ENCODE measurements at places on chromosomes 7 and 10.

GRCh38 chr10:131127610-131128009, 183.9 kb downstream of the TCERG1L start:
- DNase-seq: no peak

- no peak for DNase-seq
Observed at GRCh38 chr10:75397496-75398199, 3.9 kb downstream of the ZNF503 start.

DNA sequence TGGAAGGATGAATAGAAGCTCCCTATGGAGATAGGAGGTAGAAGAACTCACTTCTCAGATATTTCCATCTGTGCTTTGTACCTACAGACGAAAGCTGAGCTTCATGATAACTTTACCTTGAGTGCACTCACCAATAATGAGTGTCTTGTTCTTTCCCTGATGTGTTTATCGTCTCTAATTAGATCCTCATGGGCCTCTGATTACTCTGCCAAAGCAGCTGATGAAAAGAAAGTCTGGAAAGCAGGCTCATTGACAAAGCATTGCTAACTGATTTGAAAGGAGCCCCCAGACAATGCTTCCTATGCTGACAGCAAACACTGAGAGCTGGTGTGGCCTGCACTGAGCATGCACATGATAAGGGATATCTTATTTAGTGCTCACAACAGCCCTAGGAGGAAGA, 183.9 kb upstream of the GHITM start:
- DNase-seq: no peak

GRCh38 chr10:46549171-46550075, 7.0 kb downstream of the GPRIN2 start:
- no peak for DNase-seq

DNA sequence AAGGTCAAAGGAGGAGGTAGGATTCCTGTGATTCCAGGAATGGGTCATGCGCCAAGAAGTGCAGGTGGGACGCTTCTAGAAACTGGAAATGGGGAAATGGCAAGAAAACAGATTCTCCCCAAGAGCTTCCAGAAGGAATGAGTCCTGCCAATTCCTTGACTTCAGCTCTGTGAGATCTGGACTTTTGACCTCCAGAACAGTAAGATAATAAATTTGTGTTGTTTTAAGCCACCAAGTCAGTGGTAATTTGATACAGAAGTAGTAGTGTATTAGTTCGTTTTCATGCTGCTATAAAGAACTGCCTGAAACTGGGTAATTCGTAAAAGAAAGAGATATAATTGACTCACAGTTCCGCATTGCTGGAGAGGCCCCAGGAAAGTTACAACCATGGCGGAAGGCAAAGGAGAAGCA, 178.6 kb upstream of the GALNT17 start:
- DNase-seq: no peak

- DNase-seq: no peak
Observed at GRCh38 chr7:69504733-69505420, 93.4 kb upstream of the AUTS2 start.

GRCh38 chr10:21279217-21279575, 246.3 kb downstream of the SKIDA1 start:
- DNase-seq: no peak

DNA sequence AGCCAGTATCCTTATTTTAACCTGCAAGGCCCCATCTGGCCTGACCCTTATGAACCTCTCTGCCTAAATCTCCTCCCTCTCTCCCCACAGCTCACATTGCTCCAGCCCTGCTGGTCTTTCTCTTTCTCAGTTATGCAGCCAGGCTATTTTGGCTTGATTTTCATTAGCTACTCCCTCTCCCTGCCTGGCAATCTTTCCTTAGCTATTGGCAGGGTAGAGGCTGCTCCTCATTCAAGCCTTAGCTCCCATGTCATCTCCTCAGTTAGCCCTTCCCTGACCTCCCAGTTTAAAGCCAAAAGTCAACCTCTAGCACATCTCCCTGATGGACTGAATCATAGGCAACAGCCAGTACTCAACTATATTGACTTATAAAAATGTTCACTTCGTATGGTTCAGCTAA, 214.4 kb upstream of the CELF2 start:
- DNase-seq: no peak

GRCh38 chr7:91267171-91267955, 3.1 kb downstream of the FZD1 start:
- no peak for DNase-seq

DNA sequence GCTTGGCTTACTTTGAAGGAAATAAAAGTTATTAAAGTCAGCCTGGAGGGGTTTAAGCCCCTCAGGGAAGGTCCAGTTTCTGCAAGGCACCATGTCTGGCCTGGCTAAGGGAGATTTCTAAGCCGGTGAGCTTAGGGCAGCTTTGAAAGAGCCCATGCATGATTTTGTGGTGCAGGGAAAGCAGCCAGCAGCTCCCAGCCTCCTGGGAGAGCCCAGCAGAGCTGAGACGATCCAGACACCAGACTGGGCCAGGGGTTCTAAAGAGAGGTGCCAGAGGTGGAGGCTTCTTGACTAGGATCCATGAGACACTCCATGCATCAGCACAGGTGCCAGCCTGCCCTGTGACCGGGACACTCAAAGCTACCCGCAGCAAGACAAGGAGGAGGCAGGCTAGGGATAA, 59.6 kb upstream of the MKX start:
- DNase-seq: no peak

DNA sequence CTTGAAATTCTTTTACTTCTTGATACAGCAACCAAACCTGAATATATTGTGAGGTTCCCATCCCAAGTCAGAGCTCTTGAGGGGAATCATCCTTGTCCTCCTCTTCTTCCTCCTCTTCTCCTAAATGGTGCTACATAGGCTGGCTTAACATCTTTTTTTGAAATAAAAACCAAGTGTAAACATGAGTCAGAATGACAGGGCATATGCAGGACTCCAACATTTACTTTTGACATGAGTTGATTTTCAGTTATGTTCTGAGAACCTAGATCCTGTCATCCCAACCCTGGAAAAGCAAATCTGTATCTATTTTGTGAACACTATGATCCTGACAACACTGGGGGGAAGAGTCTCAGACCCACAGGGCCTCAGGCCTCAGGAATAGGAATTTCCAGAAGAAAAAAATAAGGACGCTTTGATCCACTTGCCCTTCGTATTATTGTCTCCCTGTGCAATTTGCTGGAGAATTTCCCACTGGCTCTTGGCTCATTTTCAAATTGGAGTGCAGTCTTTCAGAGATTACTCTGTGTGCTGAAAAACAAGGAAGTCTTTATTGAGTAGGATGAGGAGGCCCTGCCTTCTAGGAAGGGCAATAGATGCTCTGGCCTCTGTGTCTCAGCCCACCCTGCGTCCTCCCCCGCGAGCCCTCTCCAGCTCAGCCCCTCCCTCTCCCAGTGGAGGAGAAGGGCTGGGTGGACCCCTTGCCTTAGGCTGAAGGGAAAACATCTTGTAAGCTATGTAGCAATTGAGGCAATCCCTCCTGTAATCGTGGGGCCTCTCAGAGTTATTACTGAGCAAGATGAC, 121.6 kb downstream of the CREB5 start:
- DNase-seq: no peak

GRCh38 chr10:14010769-14011574, 319.8 kb downstream of the FRMD4A start:
- DNase-seq: no peak

GRCh38 chr7:157541295-157542067, 204.7 kb downstream of the DNAJB6 start:
- DNase-seq: no peak

GRCh38 chr10:125116041-125116649, 44.2 kb downstream of the CTBP2 start:
- no peak for DNase-seq

- DNase-seq: no peak
Observed at GRCh38 chr7:12640299-12641096, 46.9 kb upstream of the ARL4A start.

DNA sequence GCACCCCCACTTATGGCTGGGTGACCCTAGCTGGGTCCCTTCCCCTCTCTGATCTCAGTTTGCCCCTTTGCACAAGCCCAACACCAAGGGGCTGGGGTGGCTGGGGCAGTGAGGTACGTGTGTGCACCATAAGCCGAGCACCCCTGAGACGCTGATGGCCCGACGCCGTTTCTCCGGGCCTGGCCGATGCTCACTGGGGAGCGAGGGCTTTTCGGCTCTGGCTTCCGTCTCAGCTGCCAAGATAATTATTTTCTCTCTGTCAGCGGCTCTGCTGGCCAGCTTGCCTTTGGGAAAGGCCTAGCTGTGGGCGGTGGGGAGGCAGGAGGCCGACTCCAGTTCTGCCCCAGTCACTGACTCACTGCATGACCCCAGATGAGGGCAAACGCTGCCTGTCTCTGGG, 91.0 kb downstream of the ZMIZ1 start:
- no peak for DNase-seq

DNA sequence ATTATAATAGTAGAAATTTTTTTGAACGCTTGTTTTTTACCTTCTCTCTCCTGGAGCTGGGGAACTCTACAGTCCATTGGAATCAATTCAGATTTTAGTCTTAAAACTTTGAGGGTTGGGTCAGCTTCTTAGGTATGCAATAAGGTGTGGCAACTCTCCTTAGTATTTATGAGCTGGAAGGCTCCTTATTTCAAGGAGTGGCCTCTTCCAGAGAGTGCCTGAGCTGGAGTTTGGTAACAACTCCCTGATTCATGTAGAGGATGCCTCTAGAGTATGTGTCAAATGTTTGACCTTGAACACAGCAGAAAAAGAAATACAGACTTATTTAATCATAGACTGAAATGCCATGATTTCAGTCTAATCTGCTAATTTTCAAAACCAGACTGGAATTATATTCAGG, 11.1 kb downstream of the CDK14 start:
- no peak for DNase-seq

- DNase-seq: no peak
Observed at GRCh38 chr7:96707901-96708774, 1.5 kb downstream of the SEM1 start.

DNA sequence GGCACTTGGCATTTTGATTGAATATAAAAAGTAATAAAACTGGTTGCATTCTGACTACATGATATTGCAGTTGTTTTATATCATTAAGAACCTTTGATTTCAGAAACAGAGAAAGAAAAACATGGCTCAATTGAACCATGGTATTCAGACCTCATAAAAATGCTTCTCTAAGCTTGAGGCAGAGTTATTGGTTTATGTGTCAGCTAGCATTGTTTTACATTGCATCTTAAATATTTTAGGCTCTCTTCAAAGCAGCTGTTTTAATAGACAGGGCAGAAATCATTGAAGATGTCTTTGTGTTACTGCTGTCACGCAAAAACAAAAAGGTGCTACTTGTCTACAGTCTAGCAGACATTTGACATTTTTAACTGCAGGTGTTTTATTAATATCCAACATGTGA, 299.2 kb downstream of the EXOC4 start:
- DNase-seq: no peak

DNA sequence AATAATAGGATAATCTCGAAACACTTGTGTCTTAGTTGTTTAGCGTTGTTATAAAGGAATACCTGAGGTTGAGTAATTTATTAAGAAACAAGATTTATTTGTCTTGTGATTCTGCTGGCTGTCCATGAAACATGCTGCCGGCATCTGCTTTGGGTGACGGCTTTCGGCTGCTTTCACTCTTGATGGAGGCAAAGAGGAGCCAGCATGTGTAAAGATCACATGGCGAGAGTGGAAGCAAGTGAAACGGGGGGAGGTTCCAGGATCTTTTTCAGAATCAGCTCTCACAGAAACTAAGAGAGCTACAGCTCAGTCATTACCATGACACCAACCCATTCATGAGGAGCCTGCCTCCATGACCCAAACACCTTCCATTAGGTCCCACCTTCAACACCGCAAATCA, 402.8 kb downstream of the CDC14C start:
- no peak for DNase-seq

DNA sequence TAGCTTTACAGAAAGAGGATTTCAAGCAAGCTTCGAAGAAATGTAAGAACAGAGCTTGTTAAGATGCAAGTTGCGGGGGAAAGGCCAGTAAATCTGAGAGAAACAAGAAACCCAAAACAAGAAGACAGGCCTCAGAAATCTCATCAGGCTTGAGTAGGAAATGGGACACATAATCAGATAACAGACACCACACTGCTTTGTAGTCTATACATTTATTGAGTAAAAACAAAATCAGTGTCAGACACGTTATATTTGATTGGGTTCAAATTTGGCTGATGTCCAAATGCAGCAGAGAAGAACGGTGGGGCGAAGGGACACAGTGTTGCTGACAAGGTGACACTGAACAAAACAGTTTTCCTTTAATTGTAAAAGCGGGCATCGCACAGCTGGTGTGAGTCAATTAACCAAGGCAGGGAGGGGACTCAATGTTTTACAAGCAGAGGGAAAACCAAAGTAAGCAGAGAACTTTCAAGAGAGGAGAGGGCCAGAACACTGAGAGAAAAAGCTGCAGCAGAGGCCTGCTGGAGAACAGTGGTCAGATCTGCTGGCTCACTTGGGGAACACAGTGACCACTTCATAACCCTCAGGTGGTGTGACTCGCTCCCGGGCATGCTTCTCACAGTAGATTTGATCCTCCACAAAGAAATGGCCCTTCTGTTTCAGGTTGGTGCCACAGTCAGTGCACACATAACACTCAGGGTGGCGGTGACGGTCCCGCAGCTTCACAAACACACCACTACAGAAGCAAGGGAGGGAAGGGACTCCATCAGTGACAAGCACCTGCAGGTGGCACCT, 43.5 kb downstream of the ACSM6 start:
- no peak for DNase-seq

GRCh38 chr10:17257466-17258321, 29.7 kb downstream of the VIM start:
- DNase-seq: no peak

DNA sequence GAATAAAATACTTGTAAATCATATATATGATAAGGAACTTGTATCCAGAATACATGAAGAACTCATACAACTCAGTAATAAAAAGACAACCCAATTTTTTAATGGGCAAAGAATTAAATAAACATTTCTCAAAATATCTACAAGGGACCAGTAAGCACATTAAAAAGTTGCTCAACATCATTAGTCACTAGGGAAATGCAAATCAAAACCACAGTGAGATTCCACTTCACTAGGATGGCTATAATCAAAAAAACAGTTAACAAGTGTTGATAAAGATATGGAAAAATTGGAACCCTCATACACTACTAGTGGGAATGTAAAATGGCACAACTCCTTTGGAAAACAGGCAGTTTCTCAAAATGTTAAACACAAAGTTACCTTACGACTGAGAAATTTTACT, 40.3 kb upstream of the YAE1 start:
- no peak for DNase-seq

- DNase-seq: no peak
Observed at GRCh38 chr10:72812753-72813430, 80.6 kb upstream of the OIT3 start.

- DNase-seq: no peak
Observed at GRCh38 chr7:41867639-41868280, 164.9 kb upstream of the INHBA start.

DNA sequence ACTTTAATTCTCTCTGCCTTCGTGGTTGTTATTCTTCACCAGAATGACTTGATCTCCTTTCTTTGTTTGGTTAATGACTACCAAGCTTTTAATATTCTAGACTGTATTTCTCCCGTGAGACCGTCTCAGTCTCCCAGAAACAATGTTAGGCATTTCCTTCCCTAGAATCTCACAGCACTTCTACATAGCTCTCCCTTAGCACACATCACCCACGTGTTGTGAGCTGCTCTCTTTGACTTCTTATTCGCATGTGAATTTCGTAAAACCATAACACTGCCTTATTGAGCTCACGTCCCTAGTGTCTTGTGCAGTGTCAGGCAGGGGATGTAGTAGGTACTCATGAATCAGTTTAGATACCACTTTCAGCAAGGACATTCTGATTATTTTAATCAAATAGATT, 57.5 kb upstream of the MGAM2 start:
- no peak for DNase-seq

- no peak for DNase-seq
Observed at GRCh38 chr7:127438836-127439235, 46.3 kb upstream of the ZNF800 start.

GRCh38 chr10:6579904-6580278, at the start of gene PRKCQ:
PRKCQ (minus strand) TSS chr10:6580276; CDS start chr10:6515135, 65,141 bp downstream.
- no peak for DNase-seq

All from cortex of kidney (tissue), 1 donor.